Forelimb muscle (tissue), 1 donor: ENCODE measurements at places on chromosomes 1 and 21. TPM values are rescaled to one million over a fixed set of nuclear protein-coding genes. Genes with fewer than 3 reads are reported as not detected.

DNA sequence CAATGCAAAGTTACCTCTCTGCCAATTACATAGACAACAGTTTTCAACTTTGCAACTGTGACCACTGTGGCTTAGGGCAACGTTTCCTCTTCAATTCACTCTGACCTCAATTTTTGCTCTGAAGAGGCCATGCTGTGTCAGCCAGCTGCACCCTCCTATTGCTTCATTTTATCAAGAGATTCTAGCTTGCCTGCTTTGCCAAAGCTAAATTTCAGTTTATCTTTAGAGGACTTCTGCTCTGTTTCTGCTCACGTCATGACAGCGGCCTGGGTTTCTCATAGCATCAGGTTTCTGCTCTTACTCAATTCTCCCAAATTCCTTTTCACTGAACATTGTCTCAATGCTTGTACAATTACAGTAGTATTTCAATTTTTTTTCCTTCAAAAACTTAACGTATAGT is 154.6 kb downstream of the PLA2G4A start:
- no peak for DNase-seq

DNA sequence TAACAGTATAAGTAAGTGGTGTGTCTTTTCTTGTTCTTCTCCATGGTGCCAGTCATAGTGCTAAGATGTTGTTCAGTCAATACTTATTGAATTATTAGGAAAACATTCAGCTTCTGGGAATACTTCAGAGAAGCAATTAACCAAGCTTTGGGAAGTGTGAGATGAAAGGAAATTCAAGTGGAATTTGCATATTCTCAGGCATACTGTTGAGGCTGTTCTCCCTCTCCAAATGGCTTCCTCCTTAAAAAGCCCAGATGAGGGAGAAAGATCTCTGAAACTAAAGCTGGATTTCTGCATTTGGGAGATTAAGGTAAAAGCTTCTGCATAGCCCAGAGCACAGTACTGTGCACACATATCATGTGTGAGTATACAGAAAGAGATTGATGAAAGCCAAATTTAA is 73.4 kb downstream of the MACF1 start:
- no peak for DNase-seq

GRCh38 chr1:84836145-84836544 is 56.9 kb downstream of the LPAR3 start:
- DNase-seq, result no peak

DNA sequence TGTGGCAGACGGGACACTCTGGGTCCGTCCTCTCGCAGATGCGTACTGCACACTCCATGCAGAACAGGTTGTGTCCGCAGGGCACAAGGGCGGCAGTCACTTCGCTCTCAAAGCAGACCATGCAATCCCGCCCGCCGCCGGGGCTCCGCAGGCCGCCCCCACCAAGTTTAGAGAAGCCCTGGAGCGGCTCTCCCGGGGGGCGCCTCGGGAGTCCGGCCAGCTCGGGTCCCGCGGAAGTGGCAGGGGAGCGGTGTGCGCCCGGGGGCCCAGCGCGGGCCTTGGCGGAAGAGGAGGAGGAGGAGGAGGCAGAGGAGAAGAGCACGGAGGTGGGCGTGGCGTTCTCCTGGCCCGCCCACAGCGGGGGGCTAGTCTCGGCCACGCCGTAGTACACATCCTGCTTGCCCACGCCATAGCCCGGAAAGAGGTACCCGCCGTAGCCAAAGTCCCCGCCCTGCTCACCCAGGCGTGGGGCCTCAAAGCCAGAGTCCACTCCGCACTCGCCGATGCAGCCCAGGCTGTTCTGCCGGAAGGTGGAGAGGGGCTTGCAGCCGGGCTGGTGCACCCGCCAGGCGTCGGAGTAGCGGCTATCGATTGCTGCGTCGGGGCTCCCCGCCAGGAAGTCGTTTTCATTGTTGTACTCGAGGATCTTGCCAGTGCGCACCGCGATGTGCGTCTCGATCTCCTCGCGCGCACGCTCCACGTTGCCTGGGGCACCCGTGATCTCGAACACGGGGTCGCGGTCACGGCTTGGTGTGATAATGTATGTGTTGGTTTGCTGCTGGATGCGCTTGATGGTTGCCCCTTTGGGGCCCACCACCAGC is 5.4 kb downstream of the MEX3A start:
- no peak for DNase-seq

GRCh38 chr1:159492575-159493323 is 43.1 kb downstream of the OR10J5 start:
- DNase-seq, result no peak

GRCh38 chr21:15826147-15826780 is 96.5 kb downstream of the USP25 start:
- DNase-seq, result no peak

GRCh38 chr1:3030663-3031381 is 9.6 kb downstream of the ACTRT2 start:
- DNase-seq, result no peak

DNA sequence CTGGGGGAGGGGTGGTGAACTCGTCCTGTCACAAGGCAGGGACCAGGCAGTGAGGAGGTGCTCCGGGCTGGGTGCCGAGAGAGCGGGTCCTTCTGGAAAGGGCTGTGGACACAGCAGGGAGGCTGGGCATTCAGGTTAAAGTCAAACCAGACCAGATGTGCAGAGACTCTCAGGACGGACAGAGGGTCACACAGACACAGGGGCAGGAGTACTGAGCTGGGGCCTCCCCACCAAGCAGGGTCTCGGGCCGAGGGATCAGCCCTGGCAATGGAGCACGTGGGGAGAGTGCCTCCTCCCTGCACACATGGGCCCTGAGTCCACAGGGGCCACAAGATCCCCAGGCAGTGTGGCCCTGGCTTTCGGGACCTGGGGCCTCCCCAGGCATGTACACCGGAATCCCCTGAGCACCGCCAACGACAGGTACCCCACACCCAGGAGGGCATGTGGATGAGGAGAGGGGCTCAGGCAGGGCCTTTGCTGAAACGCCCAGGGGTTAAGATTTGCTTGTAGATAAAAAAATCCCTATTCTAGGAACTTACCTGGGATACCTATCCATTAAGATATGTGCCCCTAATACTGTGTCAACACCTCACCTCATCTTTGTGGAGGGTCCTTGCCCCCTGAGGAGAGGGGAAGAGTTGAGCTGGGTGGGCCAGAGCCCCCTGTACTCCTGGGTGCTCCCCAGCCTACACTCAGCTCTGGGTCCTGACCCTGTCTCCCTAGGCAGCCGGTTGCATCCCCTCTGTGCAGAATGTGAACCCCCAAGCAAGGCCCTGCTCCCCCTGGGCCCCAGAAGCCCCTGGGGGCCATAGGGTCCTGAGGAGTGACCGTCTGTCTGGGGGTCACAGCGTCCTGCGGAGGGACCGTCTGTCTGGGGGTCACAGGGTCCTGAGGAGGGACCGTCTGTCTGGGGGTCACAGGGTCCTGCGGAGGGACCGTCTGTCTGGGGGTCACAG is 46.9 kb upstream of the ADARB1 start:
- DNase-seq, result no peak

DNA sequence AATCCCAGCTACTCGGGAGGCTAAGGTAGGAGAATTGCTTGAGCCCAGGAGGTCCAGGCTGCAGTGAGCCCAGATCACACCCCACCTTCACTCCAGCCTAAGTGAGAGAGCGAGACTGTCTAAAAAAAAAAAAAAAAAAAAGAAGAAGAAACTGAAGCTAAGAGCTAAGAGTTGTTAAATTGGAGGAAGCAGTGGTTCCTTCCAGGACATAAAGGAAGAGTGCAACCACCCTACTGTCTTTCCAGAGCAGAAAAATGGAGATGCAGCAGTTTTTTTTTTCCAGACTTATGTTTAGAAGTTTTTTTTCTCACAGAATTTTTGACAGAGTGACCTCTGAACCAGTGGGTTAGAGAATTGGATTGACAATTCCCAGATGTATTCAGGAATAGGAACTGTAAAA is 88.7 kb downstream of the HLX start:
- DNase-seq, result no peak

DNA sequence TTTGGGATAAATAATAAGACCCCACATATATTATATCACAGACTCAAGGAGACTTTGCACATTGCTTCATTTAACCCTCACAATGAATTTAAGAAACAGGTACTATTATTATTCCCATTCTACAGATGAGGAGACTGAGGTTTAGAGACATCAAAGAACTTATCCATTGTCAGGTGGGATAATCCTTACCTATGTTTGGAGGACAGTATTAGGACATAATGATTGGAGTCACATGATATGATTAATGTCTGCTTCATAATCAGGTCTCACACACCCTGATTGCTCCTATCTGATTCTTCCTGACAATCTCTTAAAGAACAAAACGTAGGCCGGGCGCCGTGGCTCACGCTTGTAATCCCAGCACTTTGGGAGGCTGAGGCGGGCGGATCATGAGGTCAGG is 16.9 kb downstream of the IRF2BP2 start:
- DNase-seq, result no peak

DNA sequence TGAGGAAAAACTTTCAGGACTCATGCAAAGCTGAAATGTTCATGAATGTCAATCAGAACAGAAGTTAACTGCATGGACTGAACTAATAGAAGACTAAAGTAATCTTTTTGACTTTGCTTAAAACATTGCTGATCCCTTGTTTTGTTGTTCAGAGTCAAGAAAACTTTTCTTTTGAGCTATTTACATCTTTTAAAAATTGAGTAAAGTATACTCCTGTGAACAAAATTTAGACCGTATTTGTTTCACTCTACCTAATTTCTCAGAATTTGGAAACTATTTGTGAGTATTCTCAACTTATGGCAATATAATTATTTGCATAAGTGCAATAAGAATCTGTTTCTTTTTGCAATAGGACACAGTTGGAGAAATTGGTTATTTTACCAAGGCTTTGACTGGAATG is 41.1 kb downstream of the INPP5B start:
- DNase-seq, result no peak

- DNase-seq, result no peak
Measured at GRCh38 chr1:238619652-238620051, 728.9 kb upstream of the ZP4 start.

DNA sequence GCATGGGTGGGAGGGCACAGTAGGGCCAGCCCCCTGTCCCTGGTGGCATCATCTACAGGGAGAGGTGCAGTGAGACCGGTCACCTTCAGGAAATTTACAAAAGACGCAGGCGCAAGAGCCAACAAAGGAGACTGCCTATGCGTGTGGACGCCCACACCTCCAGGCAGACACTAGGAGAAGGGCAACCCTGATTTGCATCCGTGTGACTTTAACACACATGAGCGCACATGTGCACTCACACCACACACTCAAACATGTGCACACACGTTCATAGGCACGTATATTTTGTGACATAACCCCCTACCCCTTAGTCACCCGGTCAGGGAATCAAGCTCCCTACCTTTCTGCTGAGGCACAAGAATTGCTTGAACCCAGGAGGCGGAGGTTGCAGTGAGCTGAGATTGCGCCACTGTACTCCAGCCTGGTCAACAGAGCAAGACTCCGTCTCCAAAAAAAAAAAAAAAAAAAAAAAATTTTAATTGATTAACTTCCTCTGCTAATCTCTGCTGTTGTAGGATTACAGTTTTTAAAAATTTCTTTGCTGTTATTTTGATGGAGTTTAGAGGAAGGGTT is 84.7 kb upstream of the SLC25A33 start:
- DNase-seq, result no peak

GRCh38 chr1:1407636-1408318 is 684 bp upstream of the MRPL20 start:
- DNase-seq, result no peak

GRCh38 chr1:233664253-233664652 is 50.3 kb downstream of the KCNK1 start:
- no peak for DNase-seq

DNA sequence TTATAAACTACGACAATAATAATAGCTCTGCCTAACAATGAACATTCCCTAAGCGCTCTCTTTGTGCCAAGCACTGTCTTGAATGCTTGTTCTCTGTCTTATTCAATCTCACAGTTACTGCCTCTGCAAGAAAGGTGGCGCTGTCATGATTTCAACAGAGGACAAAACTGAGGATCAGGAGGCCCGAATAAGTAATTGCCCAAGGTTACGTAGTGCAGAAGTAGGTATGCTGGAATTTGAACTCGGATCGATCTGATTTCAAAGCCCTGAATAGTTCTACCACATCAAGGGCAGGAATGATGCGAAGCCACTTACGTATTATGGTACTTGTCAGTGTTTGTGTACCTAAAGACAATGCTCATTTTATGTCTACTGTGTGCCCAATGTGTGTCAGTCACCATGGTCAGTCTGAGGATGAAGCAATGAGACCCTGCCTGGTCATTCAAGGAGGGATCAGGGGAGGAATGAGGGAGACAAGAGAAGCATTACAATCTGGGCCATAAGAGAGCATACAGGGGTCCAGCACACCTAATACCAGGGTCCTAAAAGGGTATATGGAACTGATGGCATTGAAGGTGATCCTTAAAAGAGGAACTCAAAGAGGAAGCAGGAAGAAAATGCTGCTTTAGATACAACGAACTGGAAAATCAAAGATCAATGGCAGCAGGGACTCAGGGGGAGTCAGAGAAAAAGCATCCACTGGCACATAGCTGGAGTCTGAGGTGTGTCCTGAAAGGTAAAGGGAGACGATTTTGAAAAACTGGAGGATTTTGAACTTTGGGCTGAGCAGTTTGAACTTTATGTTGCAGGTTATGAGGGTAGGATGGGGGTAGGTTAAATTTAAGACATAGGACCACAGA is 389.2 kb downstream of the PLPP3 start:
- DNase-seq, result no peak

DNA sequence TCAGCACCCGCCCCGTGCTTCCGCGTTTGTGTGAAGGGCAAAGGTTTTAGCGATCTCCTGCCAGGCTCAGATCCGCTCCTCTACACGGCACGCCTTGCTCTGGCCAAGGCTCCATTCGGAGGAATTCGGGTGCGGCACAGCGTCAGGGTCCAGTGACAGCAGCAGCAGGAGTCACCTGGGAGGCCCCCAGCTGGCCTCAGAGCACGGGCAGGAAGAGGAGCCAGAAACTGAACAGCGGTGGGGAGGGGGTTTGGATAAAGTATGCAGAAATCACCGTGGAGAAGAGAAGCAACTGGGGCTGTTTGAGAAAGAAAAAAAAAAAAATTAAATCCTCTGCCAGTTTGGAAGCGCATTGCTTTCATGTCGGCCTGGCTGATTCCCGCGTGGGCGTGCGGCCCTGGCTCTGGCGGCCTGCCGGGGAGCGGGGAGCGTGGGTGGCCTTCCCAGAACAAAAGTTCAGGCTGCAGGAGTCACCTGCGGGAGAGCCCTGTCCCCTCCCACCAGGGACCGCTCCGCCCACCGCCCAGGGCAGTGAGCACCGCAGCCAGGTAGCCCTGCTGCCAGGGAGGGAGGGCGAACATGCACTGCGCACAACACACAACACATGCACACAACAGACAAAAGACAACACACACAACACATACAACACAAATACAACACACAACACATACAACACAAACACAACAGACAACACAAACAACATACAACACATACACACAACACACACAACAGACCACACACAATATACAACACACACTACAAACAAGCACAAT is 107.6 kb downstream of the ETS2 start:
- no peak for DNase-seq

The FCGR2B gene
- polyA plus RNA-seq, result 0.16 TPM

The HSD3B2 gene
- polyA plus RNA-seq, result not detected

The CR1L gene
- polyA plus RNA-seq, result 0.52 TPM

The RPTN gene
- polyA plus RNA-seq, result not detected

The SYTL1 gene
- polyA plus RNA-seq, result 0.49 TPM

The TNFRSF14 gene
- polyA plus RNA-seq, result 11.2 TPM

The GBP6 gene
- not detected for polyA plus RNA-seq
